Sigmoid colon (tissue), 7 donors: ENCODE measurements at places on chromosomes 6 and 20. TPM values are rescaled to one million over a fixed set of nuclear protein-coding genes. Genes with fewer than 3 reads are reported as not detected.
A peak's percentile ranks its signal among the peaks of the same experiment; 100 is the strongest.

- no peaks in the 10 kb centered on the region for H3K27me3 ChIP-seq
- no peak for DNase-seq
- H3K4me3 ChIP-seq, result no peak overlapping the region
- H3K4me1 ChIP-seq, result peaks cover 63% of the 10 kb centered on the region
Measured at GRCh38 chr20:34041226-34041625, 47.5 kb downstream of the RALY start.

GRCh38 chr6:25014791-25015560, 79.2 kb upstream of the RIPOR2 start:
- H3K27ac ChIP-seq, result peak overlapping the region; percentile 64
- peak; percentile 78 for DNase-seq
- no peaks in the 10 kb centered on the region for H3K27me3 ChIP-seq
- no peak overlapping the region for H3K4me3 ChIP-seq
- H3K4me1 ChIP-seq, result peaks cover 24% of the 10 kb centered on the region

DNA sequence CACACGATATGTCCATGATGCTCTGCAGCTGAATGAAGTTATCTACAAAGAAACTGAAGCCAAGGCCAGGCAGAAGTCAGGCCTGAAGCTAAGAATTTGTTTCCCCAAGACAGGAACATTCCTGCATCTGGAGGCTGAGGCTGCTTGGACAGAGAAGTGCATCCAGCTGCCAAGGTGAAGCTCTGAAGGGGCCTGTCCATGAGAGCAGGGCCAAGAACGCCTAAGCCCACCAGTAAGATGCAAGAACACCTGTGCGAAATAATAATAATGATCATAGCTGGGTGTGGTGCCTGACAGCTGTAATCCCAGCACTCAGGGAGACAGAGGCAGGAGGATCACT, 37.7 kb upstream of the B4GALT5 start:
- H3K36me3 ChIP-seq, result no peaks in the 10 kb centered on the region
- DNase-seq, result peak; percentile 67
- H3K4me1 ChIP-seq, result peaks cover 34% of the 10 kb centered on the region
- no peak overlapping the region for H3K4me3 ChIP-seq
- no peak overlapping the region for H3K27ac ChIP-seq
- no peaks in the 10 kb centered on the region for H3K27me3 ChIP-seq

- no peak for DNase-seq
- no peaks in the 10 kb centered on the region for H3K4me1 ChIP-seq
- no peak overlapping the region for H3K27ac ChIP-seq
- peaks cover 7% of the 10 kb centered on the region for H3K27me3 ChIP-seq
- no peak overlapping the region for H3K4me3 ChIP-seq
- no peaks in the 10 kb centered on the region for H3K36me3 ChIP-seq
Measured at GRCh38 chr6:26576929-26577719, 19.6 kb upstream of the ABT1 start.

DNA sequence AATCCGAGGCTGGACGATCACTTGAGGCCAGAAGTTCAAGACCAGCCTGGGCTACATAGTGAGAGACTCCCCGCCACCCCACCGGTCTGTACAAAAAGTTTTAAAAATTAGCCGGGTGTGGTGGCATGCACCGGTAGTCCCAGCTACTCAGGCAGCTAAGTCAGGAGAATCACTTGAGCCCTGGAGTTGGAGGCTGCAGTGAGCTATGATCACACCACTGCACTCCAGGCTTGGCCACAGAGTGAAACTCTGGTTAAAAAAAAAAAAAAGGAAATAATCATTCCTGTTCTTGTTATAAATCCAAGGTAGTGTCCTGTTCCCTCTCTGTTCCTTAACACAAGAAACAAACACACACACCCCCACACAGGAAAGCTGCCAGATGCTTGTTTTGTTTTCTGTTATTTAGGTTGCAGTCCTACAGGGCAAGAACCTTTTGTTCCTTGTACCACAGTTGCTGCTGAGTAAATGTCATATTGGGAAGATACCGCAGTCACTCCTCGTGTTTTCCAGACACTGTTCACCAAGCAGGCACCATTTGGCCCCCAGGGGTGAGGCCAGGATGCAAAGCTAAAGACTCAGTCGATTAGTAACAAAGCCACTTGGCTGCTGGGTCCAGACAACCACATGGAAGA, 28.9 kb downstream of the ASIP start:
- peaks cover 11% of the 10 kb centered on the region for H3K4me1 ChIP-seq
- peaks cover 18% of the 10 kb centered on the region for H3K27me3 ChIP-seq
- no peak for DNase-seq
- H3K36me3 ChIP-seq, result no peaks in the 10 kb centered on the region
- H3K4me3 ChIP-seq, result no peak overlapping the region

- DNase-seq, result no peak
- H3K4me1 ChIP-seq, result no peaks in the 10 kb centered on the region
- H3K27ac ChIP-seq, result no peak overlapping the region
- no peak overlapping the region for H3K4me3 ChIP-seq
- no peaks in the 10 kb centered on the region for H3K27me3 ChIP-seq
Measured at GRCh38 chr20:35579196-35579595, 36.4 kb upstream of the SPAG4 start.

DNA sequence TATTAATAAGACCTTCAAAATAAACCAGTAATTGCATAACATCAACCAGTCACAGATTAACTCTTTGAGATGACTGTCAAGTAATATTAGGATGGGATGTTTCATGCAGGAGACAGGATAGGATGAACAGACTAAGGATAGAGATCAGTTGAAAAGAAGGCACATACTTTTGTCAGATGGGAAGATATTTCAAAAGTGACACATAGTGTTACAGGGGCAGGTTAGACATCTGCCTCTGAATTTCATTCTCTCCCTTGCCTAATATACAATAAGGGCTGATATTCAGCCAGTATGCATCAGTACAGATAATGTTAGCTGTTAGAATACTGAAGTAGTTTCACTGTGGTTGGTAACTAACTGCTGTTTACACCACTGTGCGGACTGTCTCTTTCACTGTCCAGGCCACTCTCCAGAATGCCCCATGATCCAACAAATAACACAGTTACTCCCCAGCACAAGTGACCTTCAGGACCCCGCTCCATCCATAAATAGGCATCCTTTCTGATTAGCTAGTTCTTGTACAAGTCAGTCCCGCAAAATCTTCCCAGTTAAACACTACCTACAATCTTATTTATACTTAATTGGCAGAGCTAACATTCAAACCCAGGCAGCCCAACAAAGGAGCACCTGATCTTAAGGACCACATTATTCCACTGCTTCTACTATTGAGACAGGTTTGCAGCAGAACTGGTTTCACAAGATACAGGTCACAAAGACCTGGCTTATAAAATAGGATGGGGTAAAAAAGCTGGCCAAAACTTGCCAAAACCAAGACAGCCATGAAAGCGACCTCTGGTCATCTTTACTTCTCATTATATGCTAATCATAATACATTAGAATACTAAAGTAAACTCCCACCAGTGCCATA, 21.9 kb upstream of the PLN start:
- H3K27me3 ChIP-seq, result no peaks in the 10 kb centered on the region
- no peaks in the 10 kb centered on the region for H3K36me3 ChIP-seq
- DNase-seq, result no peak
- H3K4me1 ChIP-seq, result peaks cover 58% of the 10 kb centered on the region

- H3K36me3 ChIP-seq, result no peaks in the 10 kb centered on the region
- H3K4me3 ChIP-seq, result no peak overlapping the region
- no peak for DNase-seq
- no peak overlapping the region for H3K27ac ChIP-seq
- no peaks in the 10 kb centered on the region for H3K27me3 ChIP-seq
Measured at GRCh38 chr6:135141728-135142127, 39.4 kb upstream of the MYB start.

DNA sequence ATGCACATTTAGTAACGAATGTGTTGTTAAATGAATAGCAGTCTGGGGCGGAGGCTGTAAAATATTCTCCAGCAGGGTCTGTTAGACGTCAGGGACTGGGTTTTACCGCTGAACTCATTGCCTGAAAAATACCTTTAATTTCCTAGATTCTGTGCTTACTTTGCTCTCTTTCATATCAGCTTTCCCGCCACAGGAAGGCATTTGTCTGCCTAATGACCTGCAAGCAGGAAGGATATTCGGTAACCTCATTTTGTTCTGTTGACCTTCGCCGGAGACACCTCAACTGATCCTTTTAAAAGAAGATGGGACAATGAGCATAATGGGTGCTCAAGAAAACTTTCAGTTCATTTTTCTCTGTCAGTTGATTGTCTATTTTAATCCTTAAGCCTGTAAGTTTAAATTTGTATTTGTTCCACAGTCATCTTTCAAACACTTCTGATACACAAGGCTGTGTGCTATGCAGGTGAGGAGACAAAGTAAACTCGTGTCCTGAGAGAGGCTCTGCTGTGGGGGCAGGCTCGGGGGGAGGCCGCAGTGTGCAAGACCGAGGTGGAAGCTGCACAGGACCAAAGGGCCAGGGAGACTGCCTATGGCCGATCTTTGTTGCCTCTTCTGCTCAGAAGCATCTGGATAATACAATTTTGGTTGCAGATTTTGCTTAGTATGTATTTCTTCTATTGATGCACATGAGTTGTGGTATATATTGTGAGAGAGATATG, 27.4 kb upstream of the SIM1 start:
- no peaks in the 10 kb centered on the region for H3K36me3 ChIP-seq
- no peak overlapping the region for H3K27ac ChIP-seq
- no peak for DNase-seq
- no peak overlapping the region for H3K4me3 ChIP-seq

GRCh38 chr6:33896391-33897188, 92.8 kb upstream of the MLN start:
- H3K4me3 ChIP-seq, result no peak overlapping the region
- no peaks in the 10 kb centered on the region for H3K27me3 ChIP-seq
- no peak overlapping the region for H3K27ac ChIP-seq
- H3K4me1 ChIP-seq, result peaks cover 40% of the 10 kb centered on the region
- no peak for DNase-seq

COL9A3 gene
- 9.8 TPM for total RNA-seq
